ENCODE measurements at places on chromosomes 7 and 10.

DNA sequence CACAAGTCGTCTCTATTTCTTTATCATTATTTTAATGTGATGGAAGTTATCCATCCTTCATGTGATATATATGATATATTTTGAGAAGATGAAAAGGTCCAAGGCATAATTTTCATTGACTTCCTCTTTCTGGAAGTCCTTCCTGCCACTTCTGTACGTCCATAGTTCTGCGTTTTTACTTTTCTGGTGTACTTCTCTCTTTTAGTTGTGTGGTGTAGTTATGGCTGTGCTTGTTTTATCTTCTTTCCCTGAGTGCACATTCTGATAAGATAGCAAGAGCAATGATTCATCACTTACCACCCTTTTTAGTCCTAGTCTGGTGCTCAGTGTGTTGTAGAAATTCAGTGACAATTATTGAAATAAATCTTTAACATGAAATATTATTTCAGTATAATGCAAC is 231.3 kb upstream of the FERD3L start:
- no peak for DNase-seq

- DNase-seq: no peak
Measured at GRCh38 chr7:5549096-5549763, 125.6 kb upstream of the TNRC18 start.

DNA sequence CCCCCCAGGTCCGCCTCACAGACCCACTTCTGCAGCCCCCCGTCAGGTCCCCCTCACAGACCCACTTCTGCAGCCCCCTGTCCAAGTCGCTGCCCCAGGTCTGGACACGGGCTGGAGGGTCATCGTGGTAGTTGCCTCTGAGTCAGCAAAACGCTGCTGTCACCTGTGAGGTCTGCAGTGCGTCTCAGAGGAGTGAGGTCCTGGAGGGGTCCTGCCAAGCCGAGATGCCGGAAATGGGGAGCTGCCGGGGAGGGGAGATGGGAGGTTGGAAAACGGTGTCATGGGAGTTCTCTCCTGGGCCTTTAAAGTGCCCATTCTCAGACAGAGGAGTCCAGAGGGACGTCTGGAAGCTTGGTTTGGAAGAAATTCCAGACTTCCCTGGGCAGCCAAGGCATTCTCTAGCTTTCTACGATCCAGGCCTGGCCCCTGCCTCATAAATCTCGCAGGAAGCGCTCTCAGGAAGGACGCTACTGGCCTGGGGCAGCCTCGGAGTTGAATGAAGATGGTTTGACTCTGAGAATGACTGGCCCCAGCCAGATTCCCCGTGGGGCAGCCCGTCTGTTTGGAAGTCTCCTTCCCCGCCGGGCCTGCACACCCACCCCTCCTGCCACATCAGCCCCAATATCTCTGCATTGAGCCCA is 38.7 kb downstream of the CALML3 start:
- DNase-seq: no peak

- DNase-seq: no peak
Measured at GRCh38 chr10:126009650-126010049, 113.3 kb downstream of the FANK1 start.

DNA sequence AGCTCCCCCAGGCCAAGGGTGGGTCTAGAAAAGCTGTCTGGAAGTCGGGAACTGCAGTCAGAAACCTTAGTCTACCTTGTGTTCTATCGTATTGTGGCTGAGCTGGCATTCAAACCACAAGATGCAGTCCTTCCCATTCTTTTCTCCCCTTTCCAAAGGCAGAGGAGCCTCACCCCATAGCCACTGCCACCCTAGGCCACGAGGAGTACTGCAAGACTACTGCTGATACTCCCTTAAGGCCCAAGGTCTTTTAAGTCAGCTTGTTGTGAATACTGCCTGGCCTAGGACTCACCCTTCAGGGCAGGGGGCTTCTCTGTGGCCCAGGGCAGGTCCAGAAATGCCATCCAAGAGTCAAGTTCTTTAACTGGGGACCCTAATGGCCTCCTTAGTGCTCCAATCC is 214.5 kb upstream of the CNTNAP2 start:
- no peak for DNase-seq

Data from activated T-cell treated with anti-CD3 and anti-CD28 coated beads, Interleukin-2, amount 50 U/mL, for 1 hour (primary cell).